ENCODE measurements at places on chromosomes 1 and 21. TPM values are rescaled to one million over a fixed set of nuclear protein-coding genes. Genes with fewer than 3 reads are reported as not detected.
A peak's percentile ranks its signal among the peaks of the same experiment; 100 is the strongest.

GRCh38 chr1:2279210-2279639 is 51.1 kb downstream of the SKI start:
- H3K27me3 ChIP-seq: no peaks in the 10 kb centered on the region
- no peak overlapping the region for H3K4me3 ChIP-seq

GRCh38 chr1:119893827-119894700 is 2.3 kb downstream of the ADAM30 start:
- no peaks in the 10 kb centered on the region for H3K27me3 ChIP-seq
- no peak for DNase-seq
- H3K36me3 ChIP-seq: no peaks in the 10 kb centered on the region
- no peaks in the 10 kb centered on the region for H3K4me1 ChIP-seq

The IL24 gene
- total RNA-seq: 0.59 TPM

The GSTM1 gene
- total RNA-seq: not detected

The SLC39A1 gene
- total RNA-seq: 111 TPM

DNA sequence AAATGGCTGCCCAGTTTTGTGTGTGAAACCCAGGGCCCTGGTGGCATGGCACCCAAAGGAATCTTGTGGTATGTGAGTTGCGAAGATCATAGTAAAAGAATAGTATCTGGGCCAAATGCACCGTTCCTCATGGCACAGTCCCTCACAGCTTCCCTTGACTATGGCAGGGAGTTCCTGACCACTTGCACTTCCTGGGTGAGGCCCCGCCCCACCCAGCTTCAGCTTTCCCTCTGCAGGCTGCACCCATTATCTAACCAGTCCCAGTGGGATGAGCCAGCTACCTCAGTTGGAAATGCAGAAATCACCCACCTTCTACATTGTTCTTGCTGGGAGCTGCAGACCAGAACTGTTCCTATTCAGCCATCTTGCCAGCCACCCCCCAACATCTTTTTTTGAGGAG is 63.0 kb downstream of the SLC5A9 start:
- no peaks in the 10 kb centered on the region for H3K27me3 ChIP-seq
- H3K27ac ChIP-seq: no peak overlapping the region
- no peaks in the 10 kb centered on the region for H3K4me1 ChIP-seq
- H3K4me3 ChIP-seq: no peak overlapping the region

The TEDDM1 gene
- total RNA-seq: not detected

- DNase-seq: no peak
- no peak overlapping the region for H3K4me3 ChIP-seq
- no peaks in the 10 kb centered on the region for H3K27me3 ChIP-seq
- H3K27ac ChIP-seq: peak overlapping the region; percentile 68
Measured at GRCh38 chr1:201790261-201790660, 38.7 kb upstream of the IPO9 start.

- no peaks in the 10 kb centered on the region for H3K27me3 ChIP-seq
- DNase-seq: no peak
- no peaks in the 10 kb centered on the region for H3K4me1 ChIP-seq
Measured at GRCh38 chr1:207202480-207202879, 98.4 kb downstream of the C4BPA start.

- H3K4me1 ChIP-seq: no peaks in the 10 kb centered on the region
- H3K36me3 ChIP-seq: no peaks in the 10 kb centered on the region
Measured at GRCh38 chr1:157137046-157137407, 1.2 kb downstream of the ETV3 start.

All from breast epithelium (tissue), 4 donors.